Activated CD8-positive, alpha-beta T cell treated with anti-CD3 and anti-CD28 coated beads, Interleukin-2, amount 10 ng/mL, durations not matched to agents 7 days and 5 days (primary cell): ENCODE measurements at places on chromosomes 16 and 17.
A peak's percentile ranks its signal among the peaks of the same experiment; 100 is the strongest.

DNA sequence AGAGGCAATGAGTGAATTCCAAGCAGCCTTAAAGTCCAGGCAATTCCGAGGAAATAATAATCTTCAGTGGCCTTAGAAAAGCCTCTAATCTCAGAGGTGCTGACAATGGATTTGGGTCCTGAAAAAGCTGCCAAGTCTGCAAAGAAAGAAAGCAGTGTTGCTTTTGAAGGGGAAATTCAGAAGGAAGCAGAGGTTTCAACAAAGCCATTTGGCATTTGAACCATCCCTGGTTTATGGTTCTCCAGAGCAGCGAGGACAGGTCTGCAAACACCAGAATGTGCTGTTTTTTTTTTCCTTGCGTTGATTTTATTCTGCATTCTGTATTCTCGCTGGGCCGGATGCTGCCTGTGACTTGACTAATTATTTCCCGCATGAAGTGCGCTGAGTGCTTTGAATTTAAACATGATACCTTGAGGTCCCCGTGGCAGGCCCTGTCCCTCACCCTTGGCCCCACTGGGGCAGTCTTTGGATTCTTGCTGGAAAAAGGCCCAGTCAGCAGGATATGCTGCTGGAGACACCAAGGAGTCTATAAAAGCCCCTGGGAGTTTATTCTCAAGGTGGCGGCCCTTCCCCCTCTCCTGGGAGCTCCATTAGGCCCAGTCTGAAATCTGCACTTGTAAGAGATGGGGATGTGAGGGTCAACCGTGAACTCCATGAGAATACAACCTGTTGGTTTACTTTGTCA is 338.3 kb downstream of the HAPSTR1 start:
- no peak overlapping the region for H3K4me3 ChIP-seq
- H3K36me3 ChIP-seq = no peaks in the 10 kb centered on the region
- no peak for DNase-seq
- no peaks in the 10 kb centered on the region for H3K4me1 ChIP-seq
- H3K27me3 ChIP-seq = no peaks in the 10 kb centered on the region
- H3K27ac ChIP-seq = no peak overlapping the region

DNA sequence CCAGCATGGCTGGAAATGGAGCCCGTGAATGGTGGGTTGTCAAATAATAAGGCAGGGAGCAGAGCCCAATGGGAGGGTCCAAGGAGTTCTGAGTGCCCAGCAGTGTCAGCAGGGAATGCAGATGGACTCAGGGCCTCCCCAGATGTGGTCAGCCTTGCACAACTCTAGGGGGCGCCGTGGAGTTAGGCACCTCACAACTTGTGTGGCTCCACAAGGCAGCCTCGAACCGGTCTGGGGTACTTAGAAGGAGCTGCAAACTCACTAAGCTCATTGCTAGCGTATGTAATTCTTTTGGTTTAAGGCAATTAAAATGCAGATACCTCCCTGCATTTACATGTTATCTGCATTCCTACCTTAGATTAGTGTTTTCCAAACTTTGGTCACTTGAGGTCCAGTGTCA is 18.1 kb downstream of the IRF8 start:
- H3K4me1 ChIP-seq = peaks cover 21% of the 10 kb centered on the region
- H3K27ac ChIP-seq = peak overlapping the region; percentile 12
- no peak overlapping the region for H3K4me3 ChIP-seq

- peaks cover 11% of the 10 kb centered on the region for H3K4me1 ChIP-seq
- H3K36me3 ChIP-seq = peaks cover 3% of the 10 kb centered on the region
- no peak overlapping the region for H3K4me3 ChIP-seq
- H3K27me3 ChIP-seq = peaks cover 5% of the 10 kb centered on the region
- H3K27ac ChIP-seq = no peak overlapping the region
- no peak for DNase-seq
These were observed 113.3 kb downstream of the UTP18 start for GRCh38 chr17:51373489-51374152.

GRCh38 chr17:72580321-72581127 is 459.7 kb downstream of the SOX9 start:
- no peak overlapping the region for H3K27ac ChIP-seq
- H3K36me3 ChIP-seq = no peaks in the 10 kb centered on the region
- H3K4me1 ChIP-seq = no peaks in the 10 kb centered on the region
- H3K27me3 ChIP-seq = peaks cover 24% of the 10 kb centered on the region

DNA sequence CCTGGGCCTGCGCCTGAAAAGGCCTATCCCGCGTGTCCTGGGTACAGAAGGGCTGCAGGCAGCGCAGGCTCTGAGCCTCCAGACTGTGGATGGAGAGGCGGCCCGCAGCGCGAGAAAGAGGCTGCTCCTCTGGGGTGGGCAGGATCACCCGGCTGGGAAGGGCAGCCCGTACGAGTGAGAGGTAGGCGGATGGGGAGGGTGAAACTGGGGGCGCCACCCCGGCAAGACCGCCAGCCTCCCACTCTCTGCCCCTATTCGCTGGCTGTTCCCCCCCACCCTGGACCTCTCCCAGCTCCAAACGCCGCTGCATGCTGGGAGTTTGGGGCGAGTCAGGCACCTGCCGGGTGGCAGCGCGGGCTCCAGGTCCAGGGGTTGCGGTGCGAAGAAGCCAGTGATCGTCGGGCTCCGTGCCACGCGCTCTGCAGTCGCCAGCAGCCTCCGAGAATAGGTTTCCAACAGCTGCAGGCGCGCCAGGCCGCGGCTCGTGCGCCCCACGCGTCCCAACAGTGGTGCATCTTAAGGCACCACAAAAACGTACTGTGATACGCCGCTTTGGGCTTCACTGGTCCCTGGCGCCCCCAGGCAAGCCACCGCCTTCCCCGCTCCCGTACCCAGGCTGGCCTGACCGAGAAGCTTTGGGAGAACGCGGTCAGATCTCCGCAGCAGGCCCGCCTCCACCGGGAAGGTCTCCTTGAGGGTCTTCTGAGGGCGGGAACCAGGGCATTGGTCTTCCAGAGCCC is 1.1 kb downstream of the NOXO1 start:
- peaks cover 14% of the 10 kb centered on the region for H3K36me3 ChIP-seq
- no peak for DNase-seq
- H3K27ac ChIP-seq = no peak overlapping the region
- peaks cover 27% of the 10 kb centered on the region for H3K27me3 ChIP-seq
- H3K4me3 ChIP-seq = no peak overlapping the region
- peaks cover 15% of the 10 kb centered on the region for H3K4me1 ChIP-seq

GRCh38 chr16:74903120-74903519 is 81.8 kb downstream of the WDR59 start:
- peaks cover 35% of the 10 kb centered on the region for H3K36me3 ChIP-seq
- no peaks in the 10 kb centered on the region for H3K4me1 ChIP-seq
- H3K27me3 ChIP-seq = no peaks in the 10 kb centered on the region
- H3K4me3 ChIP-seq = no peak overlapping the region

DNA sequence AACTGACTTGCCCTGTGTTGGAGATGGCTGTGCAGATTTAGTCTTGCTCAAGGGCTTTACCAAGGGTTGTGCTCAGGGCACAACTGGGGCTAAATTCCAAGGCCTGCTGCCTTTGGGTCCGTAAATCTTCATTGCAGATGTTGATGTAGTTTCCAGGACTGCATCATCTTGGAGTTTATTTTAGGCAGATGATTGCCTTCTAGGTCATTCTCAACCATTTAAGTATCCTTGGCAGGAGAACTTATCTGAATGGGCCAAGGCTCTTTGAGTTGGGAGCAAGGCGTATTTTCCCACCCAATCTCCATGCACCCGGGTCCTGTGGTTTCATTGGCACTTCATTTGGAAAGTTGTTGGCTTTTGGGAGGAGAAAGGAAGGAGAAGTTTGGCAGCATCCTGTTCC is 200.3 kb downstream of the MSI2 start:
- H3K27ac ChIP-seq = peak overlapping the region; percentile 31
- no peak for DNase-seq
- H3K4me3 ChIP-seq = no peak overlapping the region
- H3K4me1 ChIP-seq = peaks cover 83% of the 10 kb centered on the region
- no peaks in the 10 kb centered on the region for H3K27me3 ChIP-seq

GRCh38 chr16:19697756-19698318 is 20.2 kb downstream of the KNOP1 start:
- H3K4me1 ChIP-seq = peaks cover 29% of the 10 kb centered on the region
- no peaks in the 10 kb centered on the region for H3K27me3 ChIP-seq
- no peak for DNase-seq

DNA sequence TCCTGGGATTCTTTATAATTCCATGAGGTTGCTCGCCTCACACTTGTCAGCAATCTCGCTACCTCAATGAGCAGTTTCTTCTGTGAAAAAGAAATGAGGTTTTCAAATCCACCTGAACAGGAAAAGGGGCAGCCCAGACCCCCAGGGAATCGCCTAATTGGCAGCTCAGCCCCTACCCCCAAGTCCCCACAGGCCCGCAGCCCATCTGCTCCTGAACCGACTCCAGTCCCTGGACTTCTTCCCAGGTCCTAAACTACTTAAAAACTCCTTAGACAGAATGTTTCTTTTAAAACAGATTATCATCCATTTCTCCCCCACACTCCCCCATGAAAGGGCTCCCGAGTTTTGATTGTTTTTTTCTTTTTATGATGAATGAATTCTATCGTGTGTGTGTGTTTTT is 89.8 kb downstream of the PMP22 start:
- H3K4me3 ChIP-seq = no peak overlapping the region
- H3K27ac ChIP-seq = no peak overlapping the region
- peaks cover 4% of the 10 kb centered on the region for H3K27me3 ChIP-seq
- no peaks in the 10 kb centered on the region for H3K4me1 ChIP-seq

DNA sequence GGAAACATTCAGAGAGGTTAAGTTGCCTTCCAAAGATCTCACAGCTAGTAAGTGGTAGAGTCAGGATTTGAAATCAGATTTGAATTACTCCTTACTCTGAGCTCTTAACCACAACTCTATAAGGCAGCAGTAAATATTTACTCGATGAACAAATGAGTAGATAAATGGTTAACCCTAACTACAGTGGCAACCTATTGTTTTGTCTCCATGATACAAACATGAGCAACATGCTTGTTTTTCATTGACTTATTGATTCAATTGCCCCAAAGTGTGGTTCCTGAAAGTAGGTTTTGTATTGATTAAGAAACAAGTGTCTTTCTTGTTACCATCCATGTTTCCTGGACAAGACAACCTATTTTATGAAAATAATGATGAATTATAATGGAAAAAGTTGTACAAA is 34.8 kb upstream of the DDX52 start:
- peaks cover 13% of the 10 kb centered on the region for H3K27me3 ChIP-seq
- DNase-seq = no peak
- no peak overlapping the region for H3K4me3 ChIP-seq

DNA sequence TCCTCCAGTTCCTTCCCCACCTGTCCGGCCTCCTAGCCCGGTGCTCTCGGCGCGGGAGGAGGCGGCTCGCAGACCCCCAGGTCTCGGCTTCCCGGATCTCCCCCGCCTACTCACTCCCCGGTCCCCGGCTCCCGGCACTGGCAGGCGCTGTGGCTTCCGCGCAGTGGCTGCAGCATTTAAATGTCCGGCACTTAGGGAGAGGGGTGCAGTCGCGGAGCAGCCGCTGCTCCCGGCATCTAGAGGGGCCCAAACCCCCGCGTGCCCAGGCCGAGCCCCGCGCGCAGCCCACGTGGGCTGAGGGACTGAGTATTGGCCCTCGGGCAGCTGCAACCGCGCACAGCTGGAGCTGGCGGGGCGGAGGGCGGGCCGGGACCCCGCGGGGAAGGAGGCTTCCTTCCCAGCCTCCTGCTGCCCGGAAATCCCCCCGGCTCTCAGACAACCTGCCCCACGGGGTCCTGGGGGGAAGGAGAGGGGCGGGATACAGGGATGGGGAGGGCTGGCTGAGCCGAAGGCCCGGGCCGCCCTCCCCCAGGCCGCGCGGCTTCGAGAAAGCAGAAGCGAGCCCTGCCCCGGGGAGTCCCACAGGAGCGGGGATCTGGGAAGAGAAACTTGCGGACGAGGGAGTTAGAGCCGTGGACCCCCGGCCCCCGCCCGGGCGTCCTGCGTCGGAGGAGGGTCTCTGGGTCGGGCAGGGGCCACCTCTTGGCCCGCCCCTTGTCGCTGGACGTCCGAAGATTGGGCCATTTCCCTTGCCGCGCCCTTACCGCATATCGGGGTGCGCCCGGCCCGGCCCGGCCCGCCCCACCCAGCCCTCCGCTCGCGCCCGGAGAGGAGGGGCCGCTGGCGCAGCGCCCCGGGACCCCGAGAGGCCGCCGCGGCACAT is at the start of gene MMP25:
TSS of gene MMP25 (plus strand) at position 804 of the 883 bp plus-strand sequence. CDS start 357 bp downstream, outside the sequence.
- peak; percentile 44 for DNase-seq
- H3K36me3 ChIP-seq = peaks cover 40% of the 10 kb centered on the region
- H3K4me3 ChIP-seq = peak within 1 kb of the TSS; percentile 83
- peaks cover 32% of the 10 kb centered on the region for H3K27me3 ChIP-seq
